WTC11 (cell line): ENCODE measurements at places on chromosomes 16 and 17.

DNA sequence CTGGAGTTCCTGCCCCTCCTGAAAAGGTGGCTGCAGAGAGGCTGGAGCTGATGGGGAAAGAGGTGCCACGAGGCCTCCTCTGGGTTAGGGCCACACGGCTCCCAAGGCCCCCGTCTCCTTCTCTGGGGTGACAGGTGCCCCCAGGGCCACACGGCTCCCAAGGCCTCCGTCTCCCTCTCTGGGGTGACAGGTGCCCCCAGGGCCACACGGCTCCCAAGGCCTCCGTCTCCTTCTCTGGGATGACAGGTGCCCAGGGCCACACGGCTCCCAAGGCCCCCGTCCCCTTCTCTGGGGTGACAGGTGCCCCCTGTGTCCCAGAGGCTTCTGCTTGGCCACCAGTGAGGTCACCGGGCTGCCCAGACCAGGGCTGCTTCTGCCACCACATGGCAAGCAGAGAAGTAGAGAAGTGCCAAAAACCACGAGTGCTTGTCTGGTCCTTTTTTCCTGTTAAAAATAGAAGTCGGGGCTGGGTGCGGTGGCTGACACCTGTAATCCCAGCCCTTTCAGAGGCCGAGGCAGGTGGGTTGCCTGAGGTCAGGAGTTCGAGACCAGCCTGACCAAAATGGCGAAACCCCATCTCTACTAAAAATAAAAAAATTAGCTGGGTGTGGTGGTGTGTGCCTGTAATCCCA, 4.1 kb downstream of the CAPN15 start:
- no peak for DNase-seq

- DNase-seq = no peak
These were observed 14.4 kb downstream of the CHCT1 start for GRCh38 chr17:60436676-60437075.

DNA sequence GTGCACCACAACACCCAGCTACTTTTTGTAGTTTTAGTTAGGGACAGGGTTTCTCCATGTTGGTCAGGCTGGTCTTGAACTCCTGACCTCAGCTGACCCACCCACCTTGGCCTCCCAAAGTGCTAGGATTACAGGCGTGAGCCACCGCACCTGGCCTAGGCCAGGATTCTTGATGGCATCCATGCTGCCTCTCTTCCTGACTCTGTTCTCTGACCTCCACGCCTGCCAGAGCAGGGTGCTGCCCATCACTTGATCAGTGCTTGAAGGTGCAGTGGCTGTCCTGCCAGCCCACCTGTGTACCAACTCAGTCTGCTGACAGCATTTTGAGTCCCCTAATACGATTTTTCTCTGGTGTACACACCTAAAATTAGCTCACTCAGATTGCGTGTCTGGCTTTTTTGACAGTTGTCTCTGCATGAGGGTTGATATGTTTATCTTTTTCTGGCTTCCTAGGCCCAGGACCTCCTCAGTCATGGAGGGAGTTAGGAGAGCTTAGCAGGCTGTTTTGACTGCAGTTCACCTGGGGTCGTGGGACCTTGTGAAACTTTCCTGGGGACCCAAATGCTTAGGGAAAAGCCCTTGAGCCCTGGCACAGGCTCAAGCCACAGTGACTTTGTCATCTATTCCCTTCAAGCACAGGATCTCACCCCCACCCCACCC, 5.9 kb downstream of the HAS3 start:
- DNase-seq = no peak

GRCh38 chr17:39648616-39649366, 11.8 kb downstream of the STARD3 start:
- DNase-seq = no peak

GRCh38 chr17:5672815-5673430, 88.6 kb upstream of the NLRP1 start:
- no peak for DNase-seq

- no peak for DNase-seq
These were observed 10.8 kb upstream of the LGALS3BP start for GRCh38 chr17:78990349-78991016.

- no peak for DNase-seq
These were observed 208.2 kb upstream of the CHMP6 start for GRCh38 chr17:80783486-80783885.
